ENCODE measurements at places on chromosomes 16 and 17.
A peak's percentile ranks its signal among the peaks of the same experiment; 100 is the strongest.

- DNase-seq, result no peak
Measured at GRCh38 chr16:85657267-85657650, 31.5 kb downstream of the GINS2 start.

DNA sequence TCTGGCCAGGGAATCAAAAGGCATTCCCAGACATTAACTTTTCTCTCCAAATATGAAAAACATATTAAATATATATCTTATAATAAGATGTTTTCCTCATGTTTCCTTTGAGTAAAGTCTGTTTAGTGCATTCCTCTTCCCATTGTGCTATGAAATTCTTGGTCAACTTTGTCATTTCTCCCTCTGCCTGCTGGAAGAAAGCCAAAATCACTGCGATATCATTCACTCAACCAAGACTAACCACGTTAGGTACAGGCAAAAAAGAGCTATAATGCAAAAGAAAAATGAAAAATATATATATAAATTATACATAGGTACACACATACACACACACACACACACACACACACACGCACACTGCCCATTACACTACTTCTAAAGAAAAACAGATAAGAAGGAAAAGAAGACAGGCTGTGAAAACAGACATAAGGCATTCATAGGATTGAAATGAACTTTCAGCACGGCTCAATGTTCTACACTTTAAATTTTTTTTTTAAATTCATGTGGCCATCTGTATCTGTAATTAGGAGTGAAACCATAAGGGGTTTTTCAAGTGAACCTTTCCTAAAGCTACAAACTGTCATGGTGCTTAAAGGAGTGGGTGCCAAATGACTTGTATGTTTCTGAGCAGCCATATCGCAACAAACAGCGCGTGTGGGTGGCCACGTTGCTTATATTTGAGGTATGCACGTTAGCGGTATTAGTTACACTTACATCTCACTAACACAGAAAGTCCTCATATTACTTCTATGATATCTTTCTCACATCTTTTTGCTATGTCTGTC is 71.6 kb upstream of the PSMD7 start:
- no peak for DNase-seq

- DNase-seq, result peak; percentile 76
Measured at GRCh38 chr17:39700148-39700987, 504 bp downstream of the ERBB2 start.

- peak; percentile 59 for DNase-seq
Measured at GRCh38 chr17:14307560-14308024, 6.7 kb downstream of the HS3ST3B1 start.

DNA sequence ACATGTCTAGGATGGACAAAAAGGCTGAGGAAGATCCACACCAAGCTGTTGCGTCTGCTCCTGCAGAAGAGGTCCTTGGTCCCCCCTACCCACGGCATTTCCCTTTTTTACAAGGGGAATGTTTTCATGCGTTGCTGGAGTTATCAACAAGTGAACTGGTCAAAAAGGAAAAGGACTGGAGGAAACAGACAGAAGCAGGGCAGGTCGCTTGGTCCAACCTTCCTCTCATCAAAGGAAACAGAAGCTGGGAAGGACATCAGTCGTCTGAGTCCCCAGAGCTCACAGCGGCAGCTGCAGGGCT is 26.1 kb downstream of the PIEZO1 start:
- no peak for DNase-seq

- no peak for DNase-seq
Measured at GRCh38 chr17:78174346-78174869, 6.0 kb downstream of the SYNGR2 start.

DNA sequence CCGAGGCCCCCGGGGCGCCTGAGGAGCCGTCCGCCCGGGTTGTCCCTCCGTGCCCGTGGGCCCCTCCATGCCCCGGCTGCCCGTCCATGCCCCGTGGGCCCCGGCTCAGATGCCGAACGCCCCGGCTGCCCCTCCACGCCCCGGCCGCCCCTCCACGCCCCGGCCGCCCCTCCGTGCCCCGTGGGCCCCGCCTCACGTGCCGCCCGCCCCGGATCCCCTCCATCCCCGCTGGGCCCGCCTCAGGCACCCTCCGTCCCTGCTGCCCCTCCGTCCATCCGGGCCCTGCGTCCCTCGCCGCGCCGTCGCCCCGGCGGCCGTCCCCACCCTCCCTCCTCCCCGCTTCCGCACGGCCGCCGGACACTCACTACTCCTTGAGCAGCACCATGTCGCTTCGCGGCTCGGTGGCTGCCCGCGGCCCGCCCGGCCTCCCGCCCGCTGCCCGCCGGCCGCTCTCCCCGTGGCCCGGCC is 382 bp downstream of the PITPNA start:
- peak; percentile 78 for DNase-seq

- peak; percentile 48 for DNase-seq
Measured at GRCh38 chr16:84611041-84611440, 6.8 kb downstream of the COTL1 start.

DNA sequence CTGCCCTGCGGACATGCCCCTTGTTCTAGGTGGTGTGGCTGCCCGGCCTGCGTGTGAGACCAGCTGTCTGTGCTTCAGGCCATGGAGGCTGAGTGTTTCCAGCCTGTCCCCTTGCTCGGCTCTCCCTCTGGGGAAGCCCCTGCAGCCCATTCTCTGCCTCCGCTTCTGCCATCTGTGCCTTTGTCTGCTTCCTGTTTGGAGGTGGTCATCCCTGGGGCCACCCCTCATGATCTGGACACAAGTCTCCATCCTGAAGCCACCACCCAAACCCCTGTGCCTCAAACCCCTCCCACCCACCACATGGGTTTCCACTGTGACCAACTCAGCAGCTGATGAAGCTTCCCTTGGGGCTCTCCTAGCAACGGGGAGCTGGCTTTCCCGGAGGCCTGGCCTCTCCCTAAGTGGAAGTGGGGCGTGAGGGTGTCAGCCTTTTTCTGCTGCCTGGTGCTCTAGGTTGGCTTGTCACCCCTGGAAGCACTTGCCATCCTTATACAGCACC is 184.9 kb downstream of the SEC14L1 start:
- no peak for DNase-seq

GRCh38 chr17:68396226-68397107 is 60.8 kb downstream of the WIPI1 start:
- no peak for DNase-seq

GRCh38 chr17:1648173-1648962 is 1.3 kb downstream of the RILP start:
- peak; percentile 20 for DNase-seq
